ENCODE measurements at places on chromosomes 3 and 15.

DNA sequence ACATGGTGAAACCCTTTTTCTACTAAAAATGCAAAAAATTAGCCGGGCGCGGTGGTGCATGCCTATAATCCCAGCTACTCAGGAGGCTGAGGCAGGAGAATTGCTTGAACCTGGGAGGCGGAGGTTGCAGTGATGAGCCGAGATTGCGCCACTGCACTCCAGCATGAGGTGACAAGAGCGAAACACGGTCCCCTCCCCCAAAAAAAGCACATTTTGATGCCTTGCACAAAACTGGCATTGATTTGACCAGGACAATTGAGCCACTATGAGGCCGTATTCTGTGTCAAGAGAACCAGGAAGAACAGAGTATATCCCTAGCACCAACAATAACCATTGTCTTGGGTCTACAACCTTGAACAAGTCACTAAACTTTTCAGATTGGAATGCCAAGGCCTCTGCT lies 50.6 kb downstream of the SH3BP5 start:
- no peak for DNase-seq

- no peak for DNase-seq
Measured at GRCh38 chr3:4264040-4264439, 39.1 kb upstream of the SETMAR start.

DNA sequence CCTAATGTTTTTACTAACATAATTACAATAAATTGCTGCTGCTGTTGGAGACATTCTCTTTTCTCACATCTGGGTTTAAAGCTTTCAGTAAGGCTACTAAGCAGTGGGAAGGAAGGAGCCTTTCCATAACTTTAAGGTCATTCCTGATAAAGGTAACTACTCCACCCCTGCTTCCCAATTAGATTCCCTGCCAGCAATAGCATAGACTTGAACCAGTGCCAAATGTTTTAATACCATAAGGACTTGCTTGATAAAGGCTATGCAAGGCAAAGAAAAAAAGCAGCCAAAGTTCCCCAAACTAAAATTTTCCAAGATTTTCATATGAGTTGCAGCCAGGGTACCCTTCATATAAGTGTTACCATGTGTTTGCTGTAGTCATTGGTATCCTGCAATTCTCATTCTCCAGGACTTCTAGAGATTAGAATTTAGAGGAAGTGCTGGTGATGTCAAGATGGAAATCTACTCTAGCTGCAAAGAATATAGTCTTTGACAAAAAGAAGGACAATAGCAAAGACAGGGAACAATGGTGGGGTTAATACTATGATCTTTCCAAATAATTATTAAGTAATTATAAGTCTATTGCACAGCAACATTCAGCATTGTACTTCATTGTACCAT lies 106.1 kb downstream of the FILIP1L start:
- no peak for DNase-seq

GRCh38 chr3:55742832-55743136 lies 255.7 kb upstream of the WNT5A start:
- DNase-seq: no peak

DNA sequence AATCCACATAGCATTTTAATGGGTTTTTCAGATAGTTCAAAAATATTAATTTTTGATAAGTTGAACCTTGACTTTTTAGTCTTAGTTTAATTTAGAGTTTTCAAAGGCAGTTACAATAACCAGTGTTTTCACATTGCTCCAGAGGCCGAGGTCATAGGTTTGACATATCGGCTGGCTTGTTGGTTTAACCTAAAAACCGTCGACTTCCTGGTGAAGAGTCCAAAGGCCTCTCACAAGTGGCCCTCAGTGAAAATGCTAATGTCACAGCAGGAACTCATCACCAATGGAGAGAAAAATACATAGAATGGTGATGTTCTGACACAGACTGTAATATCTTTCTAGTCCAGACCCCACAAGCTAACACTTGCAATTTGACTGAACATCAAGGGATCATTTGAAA lies 642.3 kb downstream of the PLOD2 start:
- no peak for DNase-seq

DNA sequence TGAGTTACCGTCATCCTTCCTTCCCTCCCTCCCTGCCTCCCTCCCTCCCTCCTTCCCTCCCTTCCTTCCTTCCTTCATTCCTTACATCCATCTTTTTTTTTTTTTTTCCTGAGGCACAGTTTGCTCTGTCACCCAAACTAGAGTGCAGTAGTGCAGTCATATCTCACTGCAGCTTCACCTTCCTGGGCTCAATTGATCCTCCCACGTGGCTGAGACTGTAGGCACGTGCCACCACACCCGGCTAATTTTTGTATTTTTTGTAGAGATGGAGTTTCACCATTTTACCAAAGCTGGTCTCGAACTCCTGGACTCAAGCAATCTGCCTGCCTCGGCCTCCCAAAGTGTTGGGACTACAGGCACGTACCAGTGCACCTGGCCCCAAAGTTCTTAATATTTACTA lies 25.8 kb downstream of the USP3 start:
- no peak for DNase-seq

DNA sequence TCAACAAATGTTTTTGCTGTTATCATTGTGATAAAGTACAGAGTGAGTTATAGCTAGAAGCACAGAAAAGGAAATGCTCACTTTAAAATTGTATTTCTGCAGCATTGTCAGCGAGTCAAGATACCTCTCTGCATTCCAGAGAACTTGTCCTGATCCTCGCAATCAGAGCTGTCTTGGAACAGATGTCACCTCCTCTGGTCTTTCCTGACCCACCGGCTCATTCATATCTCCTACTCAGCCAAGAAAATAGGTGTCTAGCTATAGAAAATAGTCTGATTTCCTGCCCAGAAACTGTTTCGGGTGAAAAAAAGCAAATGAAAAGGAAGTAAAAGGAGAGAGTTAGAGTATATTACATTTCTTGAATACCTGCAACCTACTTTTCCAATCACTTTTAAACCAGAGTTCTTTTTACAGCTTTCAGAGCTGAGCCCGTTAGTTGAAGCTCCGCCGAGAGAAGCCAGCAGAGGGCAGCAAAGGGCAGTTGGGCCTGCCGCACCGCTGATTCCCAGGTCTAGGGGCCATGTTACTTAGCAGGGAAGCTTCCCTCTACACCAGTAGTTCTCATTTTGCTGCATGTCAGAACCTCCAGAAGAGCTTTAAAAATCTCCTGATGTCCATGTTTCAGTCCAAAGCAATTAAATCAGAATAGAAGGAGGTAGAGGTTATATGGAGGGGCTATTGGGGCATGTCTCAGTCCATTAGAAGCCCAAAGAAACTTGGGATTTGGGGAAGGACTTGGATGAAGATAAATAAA lies 185.7 kb upstream of the THRB start:
- DNase-seq: no peak

DNA sequence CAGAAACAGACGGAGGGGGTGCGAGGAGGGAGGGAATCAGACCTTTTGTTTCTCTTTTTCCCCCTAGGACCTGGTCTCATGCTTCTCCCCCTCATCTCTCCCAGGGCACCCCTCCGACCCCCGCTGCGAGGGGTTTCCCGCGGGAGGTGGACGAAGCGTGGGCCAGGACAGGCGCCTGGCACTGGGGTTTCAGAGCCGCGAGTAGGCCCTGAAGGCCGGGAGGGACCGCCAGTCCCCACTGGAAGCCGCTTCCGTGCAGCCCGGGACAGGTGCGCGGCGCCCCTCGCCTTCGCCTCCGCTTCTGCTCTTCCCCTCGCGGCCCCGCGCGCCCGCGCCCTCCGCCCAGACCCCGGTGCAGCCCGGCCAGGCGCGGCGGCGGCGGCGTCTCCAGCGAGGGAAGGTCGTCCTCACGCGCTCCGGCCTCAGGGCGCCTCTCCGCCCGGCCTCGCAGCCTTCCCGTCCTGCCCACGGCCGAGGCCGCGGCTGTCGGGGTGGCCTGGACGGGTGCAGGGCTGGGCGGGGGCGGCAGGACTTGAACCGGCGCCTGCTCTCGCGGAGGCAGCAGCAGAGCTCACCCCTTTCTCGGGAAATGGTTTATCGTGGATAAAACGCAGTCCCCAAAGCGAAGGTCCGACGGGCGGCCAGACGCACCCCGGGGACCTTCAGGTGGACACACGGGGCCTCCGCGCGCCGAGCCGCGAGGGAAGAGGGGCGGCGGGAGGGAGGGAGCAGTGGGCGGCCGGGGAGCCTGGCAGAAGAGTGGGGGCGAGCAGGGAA lies 31.5 kb upstream of the ADAMTS17 start:
- DNase-seq: no peak

DNA sequence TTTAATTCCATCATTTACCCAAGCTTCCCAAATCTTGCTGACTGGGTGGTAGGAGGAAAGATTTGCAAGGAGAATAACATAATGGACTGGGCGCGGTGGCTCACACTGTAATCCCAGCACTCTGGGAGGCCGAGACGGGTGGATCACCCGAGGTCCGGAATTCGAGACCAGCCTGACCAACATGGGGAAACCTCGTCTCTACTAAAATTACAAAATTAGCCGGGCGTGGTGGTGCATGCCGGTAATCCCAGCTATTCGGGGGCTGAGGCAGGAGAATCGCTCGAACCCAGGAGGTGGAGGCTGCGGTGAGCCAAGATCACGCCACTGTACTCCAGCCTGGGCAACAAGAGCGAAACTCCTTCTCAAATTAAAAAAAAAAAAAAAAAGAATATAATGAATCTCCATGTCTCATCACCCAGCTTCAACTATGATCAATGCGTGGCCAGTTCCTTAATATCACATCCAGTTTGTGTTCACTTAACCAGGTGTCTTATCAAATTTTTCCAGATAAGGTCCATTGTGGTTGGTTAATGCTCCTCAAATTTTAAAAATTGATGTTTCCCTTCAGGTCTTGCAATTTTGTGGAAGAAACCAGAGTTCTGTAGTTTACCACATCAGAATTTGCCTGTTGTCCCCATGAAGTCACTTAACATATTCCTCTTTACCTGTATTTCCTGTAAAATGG lies 1.3 kb upstream of the ABCF3 start:
- no peak for DNase-seq

GRCh38 chr3:107446706-107447105 lies 69.5 kb downstream of the CCDC54 start:
- no peak for DNase-seq

- DNase-seq: no peak
Measured at GRCh38 chr15:91461377-91461776, 361.3 kb downstream of the SV2B start.

DNA sequence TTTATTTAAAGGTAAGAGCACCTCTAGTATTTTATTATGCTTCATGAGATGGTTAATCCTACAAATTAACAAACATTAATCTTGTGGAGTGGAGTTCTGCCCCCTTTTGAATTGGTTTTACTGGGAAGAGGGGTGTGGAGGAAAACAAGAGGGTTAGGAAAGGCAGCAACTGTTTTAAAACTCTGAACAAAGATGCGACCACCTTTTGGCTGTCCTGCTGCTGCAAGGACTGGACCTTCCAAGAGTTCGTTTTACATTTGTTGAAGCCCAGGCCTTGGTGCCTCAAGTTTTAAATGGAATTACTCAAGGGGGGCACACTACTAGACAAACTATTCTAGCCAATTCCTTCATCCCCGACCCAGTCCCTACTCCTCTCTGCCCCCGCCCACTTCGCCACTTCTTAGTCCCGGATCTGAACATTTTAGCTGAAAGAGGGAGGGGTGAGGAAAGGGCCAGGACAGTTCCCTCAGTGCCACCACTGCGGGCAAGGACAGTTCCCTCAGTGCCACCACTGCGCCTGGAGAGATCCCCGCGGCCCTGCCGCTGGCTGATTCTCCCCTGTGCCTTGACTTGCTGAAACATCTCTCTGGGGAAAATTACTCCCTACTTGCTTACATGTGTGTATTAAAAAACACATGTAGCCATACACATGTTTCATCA lies 11.2 kb downstream of the SOX2 start:
- DNase-seq: no peak

GRCh38 chr3:171407759-171408158 lies 52.4 kb downstream of the TNIK start:
- DNase-seq: no peak

- no peak for DNase-seq
Measured at GRCh38 chr15:62985768-62986167, 56.8 kb upstream of the TPM1 start.

- DNase-seq: no peak
Measured at GRCh38 chr15:29364426-29365078, 94.9 kb upstream of the NSMCE3 start.

DNA sequence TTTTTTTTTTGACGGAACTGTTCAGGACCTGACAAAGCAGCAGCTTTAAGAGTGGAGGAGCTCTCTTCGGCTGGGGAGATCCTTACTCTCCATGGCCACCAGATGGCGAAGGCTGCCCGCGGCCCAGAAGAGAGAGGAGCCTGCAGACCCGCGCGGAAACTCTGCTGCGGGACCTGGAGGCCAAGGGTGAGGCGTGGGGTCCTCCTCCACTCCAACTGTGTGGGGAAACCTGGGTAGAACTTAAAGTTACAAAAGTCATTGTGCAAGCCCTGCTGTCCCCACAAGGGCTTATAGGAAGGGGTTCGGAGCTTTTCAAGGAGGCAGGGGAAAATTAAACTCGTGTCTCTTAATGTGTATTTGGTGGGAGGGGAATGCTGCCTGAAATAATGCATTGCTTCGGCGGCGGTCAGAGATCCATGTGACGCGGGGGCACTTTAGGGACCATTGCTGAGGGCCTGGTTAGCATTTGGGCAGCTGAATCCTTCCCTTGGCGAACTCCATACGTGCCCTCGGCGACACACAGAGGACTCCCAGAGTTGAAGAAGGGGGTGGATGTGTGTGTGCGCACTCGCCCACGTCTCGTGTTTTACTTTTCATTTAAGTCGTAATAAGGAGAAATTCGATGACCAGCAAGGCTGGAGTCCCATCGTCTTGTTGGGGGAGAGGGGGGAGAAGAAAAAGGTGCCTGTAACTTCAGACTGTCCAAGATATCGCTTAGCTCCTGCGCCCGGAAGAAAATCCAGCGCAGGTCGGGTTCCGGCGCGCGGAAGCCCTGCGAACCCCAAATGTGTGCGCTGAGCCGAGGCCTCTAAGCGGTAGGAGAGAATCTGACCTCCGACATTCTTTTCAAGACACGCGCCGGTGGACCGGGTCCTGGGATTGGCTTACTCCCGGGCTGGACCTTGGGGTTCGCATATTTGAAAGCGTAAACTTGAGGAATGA lies 9.7 kb downstream of the EOMES start:
- no peak for DNase-seq

DNA sequence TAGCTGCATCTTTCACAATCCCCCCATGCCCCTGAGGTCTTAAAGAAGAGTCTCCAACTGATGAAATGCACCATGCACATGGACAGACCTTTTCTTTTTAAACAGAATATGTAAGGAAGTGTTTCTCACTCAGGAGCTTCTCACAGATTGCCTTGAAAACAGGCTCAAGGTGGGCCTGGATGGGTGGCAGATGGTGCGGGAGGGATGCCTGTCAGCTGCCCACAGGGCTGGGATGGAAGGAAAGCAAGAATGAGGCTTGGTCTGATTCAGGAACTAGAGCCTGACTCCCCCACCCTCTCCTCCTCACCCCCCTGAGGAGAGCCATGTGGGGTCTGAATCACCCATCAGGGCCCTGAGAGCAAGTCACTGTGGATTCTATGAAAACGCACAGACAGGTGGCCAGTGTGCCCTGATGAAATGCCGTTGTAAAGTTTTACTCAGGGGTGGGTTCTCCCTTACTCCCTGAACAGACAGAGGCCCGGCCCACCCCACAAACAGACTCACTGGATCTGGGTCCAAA lies 67.2 kb downstream of the UMPS start:
- DNase-seq: no peak

DNA sequence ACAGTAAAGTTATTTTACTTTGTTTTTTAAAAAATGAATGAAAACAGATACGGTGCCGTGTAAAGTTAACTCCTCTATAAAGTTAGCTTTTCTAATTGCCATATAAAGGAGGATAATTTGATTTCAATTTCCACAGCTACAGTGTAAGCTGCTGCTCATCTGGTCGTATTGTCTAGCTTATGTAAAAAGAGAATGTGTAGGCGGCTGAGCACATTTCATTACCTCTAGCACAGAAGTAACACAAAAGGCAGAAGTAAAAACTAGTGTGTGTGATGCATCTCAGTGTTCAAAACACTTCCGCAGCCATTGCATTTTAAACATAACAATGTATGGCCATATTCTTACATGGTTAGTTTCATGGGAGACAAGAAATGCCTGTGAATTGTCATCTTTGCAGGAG lies 105.0 kb upstream of the P2RY1 start:
- no peak for DNase-seq

Data from esophagus squamous epithelium (tissue), 5 donors.